B cell (primary cell): ENCODE measurements at places on chromosomes 7 and 10. TPM values are rescaled to one million over a fixed set of nuclear protein-coding genes. Genes with fewer than 3 reads are reported as not detected.

The GRID1 gene
- not detected in 2 replicates for polyA plus RNA-seq

The CLDN3 gene
- not detected in 2 replicates for polyA plus RNA-seq

The PRDX3 gene
- 16.7 and 18.0 TPM in 2 replicates for polyA plus RNA-seq

The SFTPA2 gene
- not detected in 2 replicates for polyA plus RNA-seq

The NYAP1 gene
- 0.06 TPM in 1 of 2 replicates, not detected in the other for polyA plus RNA-seq

The ZNF365 gene
- polyA plus RNA-seq, result 0.03 and 0.06 TPM in 2 replicates

The GSTO1 gene
- 29.1 and 30.1 TPM in 2 replicates for polyA plus RNA-seq

The C10orf143 gene
- polyA plus RNA-seq, result 9.3 and 12.8 TPM in 2 replicates

The PGAM2 gene
- 0.69 and 1.4 TPM in 2 replicates for polyA plus RNA-seq

The ZNF746 gene
- polyA plus RNA-seq, result 15.6 and 19.6 TPM in 2 replicates

The NEUROG3 gene
- polyA plus RNA-seq, result 0.09 TPM in 1 of 2 replicates, not detected in the other

The OR6V1 gene
- polyA plus RNA-seq, result not detected in 2 replicates

The MAT1A gene
- polyA plus RNA-seq, result not detected in 2 replicates

- no peaks in the 10 kb centered on the region for H3K36me3 ChIP-seq
- no peaks in the 10 kb centered on the region for H3K4me1 ChIP-seq
- H3K27ac ChIP-seq, result no peak overlapping the region
- DNase-seq, result no peak
- H3K27me3 ChIP-seq, result no peaks in the 10 kb centered on the region
These were observed 265.4 kb upstream of the SLC26A5 start for GRCh38 chr7:103711413-103711812.

DNA sequence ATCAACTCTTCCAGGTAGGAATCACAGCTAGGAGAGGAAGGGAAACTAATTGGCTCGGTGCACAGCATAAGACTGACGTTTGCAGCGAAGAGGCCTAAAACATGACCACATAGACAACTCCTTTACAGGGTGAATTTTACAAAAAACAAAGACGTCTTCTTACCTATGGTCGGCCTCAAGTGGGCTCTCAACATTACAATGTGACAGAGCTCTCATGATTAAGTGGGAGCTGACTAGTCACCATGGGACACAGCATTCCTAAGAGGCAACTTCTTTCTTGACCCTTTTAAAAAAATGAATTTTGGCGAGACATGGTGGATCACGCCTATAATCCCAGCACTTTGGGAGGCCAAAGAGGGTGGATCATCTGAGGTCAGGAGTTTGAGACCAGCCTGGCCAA lies 4.6 kb downstream of the PDIA4 start:
- no peaks in the 10 kb centered on the region for H3K36me3 ChIP-seq
- no peaks in the 10 kb centered on the region for H3K27me3 ChIP-seq
- H3K27ac ChIP-seq, result no peak overlapping the region
- no peak for DNase-seq

GRCh38 chr7:139776486-139777132 lies 1.2 kb downstream of the HIPK2 start:
- peaks cover 17% of the 10 kb centered on the region for H3K4me1 ChIP-seq
- H3K4me3 ChIP-seq, result peak overlapping the region; percentile 71
- DNase-seq, result peak; percentile 58
- H3K36me3 ChIP-seq, result no peaks in the 10 kb centered on the region
- H3K27me3 ChIP-seq, result peaks cover 3% of the 10 kb centered on the region

DNA sequence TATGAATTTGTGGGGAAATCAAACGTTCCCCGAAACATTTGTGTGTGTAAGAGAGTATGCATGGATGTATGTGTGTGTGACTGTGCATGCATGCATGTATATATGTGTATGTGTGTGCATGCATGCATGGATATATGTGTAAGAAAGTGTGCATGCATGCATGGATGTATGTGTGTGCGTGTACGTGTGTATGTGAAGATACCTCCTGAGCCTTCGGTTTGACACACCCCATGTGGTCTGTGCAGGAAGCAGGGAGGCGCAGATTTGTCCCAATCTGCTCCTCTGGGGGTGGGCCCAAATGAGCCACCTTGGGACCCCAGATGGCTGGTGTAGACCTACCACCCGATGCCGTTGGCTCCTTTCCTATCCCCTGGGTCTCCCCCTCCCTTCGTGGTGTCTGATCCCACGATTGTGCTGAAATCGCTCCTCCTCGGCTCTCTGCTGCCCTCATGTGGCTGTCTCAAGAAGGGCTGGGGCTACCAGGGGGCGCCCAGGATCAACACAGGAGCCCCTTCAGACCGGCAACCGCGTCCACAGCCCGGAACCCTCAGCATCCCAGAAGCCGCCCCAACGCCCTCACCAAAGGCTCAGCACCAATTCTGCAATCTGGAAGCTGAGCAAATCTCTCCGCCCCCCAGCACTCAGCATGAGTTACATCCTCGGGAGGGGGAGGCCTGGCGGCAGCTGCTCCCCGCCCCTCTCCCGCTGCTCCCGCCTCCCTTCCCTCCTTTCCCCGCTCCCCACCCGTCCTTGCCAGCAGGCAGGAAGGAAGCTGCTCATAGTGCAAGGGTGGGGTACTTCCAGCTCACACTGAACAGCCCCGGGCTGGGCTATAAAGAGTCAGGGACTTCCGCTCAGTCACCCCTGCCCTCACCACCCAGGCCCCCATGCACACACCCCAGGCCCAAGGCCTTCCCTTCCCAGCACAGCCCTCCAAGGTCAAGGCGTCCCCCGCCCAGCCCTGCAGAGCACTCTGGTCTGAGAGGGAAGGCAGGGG lies 2.3 kb upstream of the NOS3 start:
- H3K27ac ChIP-seq, result no peak overlapping the region
- no peaks in the 10 kb centered on the region for H3K36me3 ChIP-seq
- H3K27me3 ChIP-seq, result peaks cover 52% of the 10 kb centered on the region
- peak; percentile 68 for DNase-seq

DNA sequence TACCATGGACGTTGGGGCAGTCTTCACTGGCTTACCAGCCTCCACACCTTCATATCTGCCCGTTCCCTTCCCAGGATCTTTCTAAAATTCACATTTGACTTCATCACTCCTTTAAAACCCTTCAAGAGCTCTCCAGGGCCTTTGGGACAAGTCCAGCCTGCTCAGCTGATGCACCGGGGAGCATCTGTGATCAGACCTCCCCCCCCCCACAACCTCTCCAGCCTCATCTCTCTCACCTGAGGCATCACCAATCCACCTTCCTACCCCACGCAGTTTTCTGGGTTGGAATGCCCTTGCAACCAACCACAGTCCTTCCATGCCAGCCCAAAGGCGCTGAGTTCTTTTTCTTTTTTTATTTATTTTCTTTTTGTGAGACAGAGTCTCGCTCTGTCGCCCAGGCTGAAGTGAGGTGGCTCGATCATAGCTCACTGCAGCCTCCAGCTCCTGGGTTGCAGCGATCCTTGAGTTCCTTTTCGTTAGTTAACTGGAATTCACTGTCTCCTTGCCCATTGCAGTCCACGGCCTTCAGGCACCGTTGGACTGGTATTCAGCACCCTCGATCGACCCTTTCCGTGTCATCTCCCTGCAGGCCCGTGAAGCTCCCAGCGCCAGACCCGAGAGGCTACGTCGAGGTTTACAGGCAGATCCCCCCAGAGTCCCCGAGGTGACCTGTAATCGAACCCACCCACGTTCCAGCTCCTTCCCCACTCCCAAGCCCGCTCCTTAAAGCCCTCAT lies 654 bp downstream of the ALKBH4 start:
- no peaks in the 10 kb centered on the region for H3K27me3 ChIP-seq
- no peak for DNase-seq
- H3K27ac ChIP-seq, result peak overlapping the region; percentile 15
- H3K36me3 ChIP-seq, result peaks cover 18% of the 10 kb centered on the region
- peak overlapping the region; percentile 86 for H3K4me3 ChIP-seq
- H3K4me1 ChIP-seq, result peaks cover 19% of the 10 kb centered on the region

DNA sequence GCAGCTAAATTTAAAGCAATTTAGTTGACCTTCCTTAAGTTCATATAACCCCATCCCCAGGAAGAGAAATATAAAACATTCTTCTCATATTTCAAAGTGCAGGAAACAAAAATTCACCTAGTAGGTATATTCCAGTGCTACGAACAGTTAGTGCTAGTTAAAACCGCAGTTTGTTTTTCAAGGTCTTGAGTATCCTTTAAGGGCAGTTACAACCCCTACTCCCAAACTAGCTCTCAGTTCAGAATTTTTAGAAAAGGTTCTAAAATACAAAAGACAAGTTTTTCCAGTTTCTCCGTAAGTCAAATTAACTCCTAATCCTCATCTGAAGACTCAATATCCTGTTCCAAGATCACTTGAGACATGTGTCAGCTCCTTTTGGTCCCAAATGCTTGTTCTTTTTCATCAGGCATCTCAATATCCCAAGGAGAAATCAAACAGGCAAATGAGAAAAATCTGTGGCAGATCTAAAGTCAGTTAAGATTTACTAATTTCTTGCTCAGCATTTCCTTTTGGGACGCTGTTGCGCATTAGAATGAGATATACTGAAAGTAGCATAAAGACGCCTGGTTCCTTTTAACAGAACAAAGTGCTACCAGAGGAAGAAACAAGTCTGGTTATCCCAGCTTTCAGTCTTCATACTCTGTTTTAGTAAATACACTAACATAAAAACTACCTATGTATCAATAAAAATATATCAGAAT lies 51.8 kb downstream of the ARHGAP12 start:
- no peak overlapping the region for H3K4me3 ChIP-seq
- H3K27me3 ChIP-seq, result no peaks in the 10 kb centered on the region
- H3K27ac ChIP-seq, result no peak overlapping the region
- H3K36me3 ChIP-seq, result no peaks in the 10 kb centered on the region
- no peak for DNase-seq

GRCh38 chr10:119518936-119519335 lies 23.6 kb downstream of the RGS10 start:
- H3K27me3 ChIP-seq, result no peaks in the 10 kb centered on the region
- H3K27ac ChIP-seq, result no peak overlapping the region
- H3K4me3 ChIP-seq, result no peak overlapping the region
- peaks cover 38% of the 10 kb centered on the region for H3K4me1 ChIP-seq
- no peak for DNase-seq
- H3K36me3 ChIP-seq, result no peaks in the 10 kb centered on the region

DNA sequence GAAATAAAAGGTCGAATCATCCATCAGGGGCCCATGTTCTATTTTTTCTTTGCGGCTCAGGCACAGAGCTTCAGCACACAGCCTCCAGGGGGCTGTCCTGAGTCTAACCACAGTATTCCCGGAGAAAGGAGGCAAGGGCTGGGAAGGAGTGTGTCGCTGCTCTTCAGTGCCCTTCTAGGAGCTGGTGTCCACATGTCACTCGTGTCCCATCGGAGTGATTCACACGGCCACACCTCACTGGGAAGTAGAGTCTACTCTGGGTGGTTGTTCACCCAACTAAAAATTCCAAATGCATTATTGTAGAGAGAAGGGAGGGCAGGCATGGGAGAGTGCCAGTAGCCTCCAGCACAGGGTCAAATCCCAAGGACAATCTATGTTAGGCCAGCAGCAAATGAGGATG lies 114.8 kb upstream of the LANCL2 start:
- H3K27me3 ChIP-seq, result peaks cover 22% of the 10 kb centered on the region
- peaks cover 9% of the 10 kb centered on the region for H3K4me1 ChIP-seq
- H3K36me3 ChIP-seq, result no peaks in the 10 kb centered on the region
- H3K4me3 ChIP-seq, result no peak overlapping the region
- H3K27ac ChIP-seq, result no peak overlapping the region

DNA sequence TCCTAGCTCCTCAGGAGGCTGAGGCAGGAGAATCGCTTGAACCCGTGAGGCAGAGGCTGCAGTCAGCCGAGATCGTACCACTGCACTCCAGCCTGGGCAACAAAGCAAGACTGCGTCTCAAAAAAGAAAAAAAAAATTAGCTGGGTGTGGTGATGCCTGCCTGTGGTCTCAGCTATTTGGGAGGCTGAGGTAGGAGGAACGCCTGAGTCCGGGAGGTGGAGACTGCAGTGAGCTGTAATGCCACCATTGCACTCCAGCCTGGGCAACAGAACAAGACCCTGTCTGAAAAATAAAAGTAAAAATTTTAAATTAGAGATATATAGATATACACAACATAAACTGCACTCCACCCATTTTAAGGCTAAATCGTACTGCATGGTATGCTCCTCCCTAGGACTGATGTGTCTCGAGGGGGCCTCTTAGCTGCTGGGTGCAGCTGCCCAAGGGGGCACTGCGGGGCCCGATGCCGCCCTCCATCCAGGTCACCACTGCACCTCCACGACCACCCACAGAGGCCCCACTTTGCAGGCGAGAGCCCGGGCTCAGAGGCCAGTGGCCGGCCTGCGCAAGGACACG lies 40.9 kb upstream of the FOXK1 start:
- no peak for DNase-seq
- peaks cover 13% of the 10 kb centered on the region for H3K4me1 ChIP-seq
- peak overlapping the region; percentile 79 for H3K4me3 ChIP-seq
- no peaks in the 10 kb centered on the region for H3K27me3 ChIP-seq
- H3K36me3 ChIP-seq, result no peaks in the 10 kb centered on the region

- DNase-seq, result peak; percentile 83
- peak overlapping the region; percentile 71 for H3K27ac ChIP-seq
- H3K27me3 ChIP-seq, result no peaks in the 10 kb centered on the region
These were observed 9.2 kb upstream of the HNRNPF start for GRCh38 chr10:43417950-43418768.

GRCh38 chr10:36779238-36779846 lies 346.1 kb upstream of the ANKRD30A start:
- H3K36me3 ChIP-seq, result no peaks in the 10 kb centered on the region
- DNase-seq, result peak; percentile 16
- H3K27me3 ChIP-seq, result no peaks in the 10 kb centered on the region
- H3K27ac ChIP-seq, result no peak overlapping the region
- no peak overlapping the region for H3K4me3 ChIP-seq

GRCh38 chr7:156628562-156628961 lies 12.0 kb upstream of the RNF32 start:
- H3K4me1 ChIP-seq, result no peaks in the 10 kb centered on the region
- no peak for DNase-seq
- H3K27ac ChIP-seq, result no peak overlapping the region
- H3K4me3 ChIP-seq, result no peak overlapping the region

- no peak overlapping the region for H3K4me3 ChIP-seq
- no peak for DNase-seq
- no peaks in the 10 kb centered on the region for H3K36me3 ChIP-seq
- H3K27ac ChIP-seq, result no peak overlapping the region
These were observed 533.6 kb downstream of the GATA3 start for GRCh38 chr10:8588135-8588534.

- H3K27me3 ChIP-seq, result no peaks in the 10 kb centered on the region
- H3K36me3 ChIP-seq, result no peaks in the 10 kb centered on the region
- DNase-seq, result no peak
- H3K27ac ChIP-seq, result no peak overlapping the region
- H3K4me1 ChIP-seq, result peaks cover 10% of the 10 kb centered on the region
- no peak overlapping the region for H3K4me3 ChIP-seq
These were observed 190.9 kb downstream of the REEP3 start for GRCh38 chr10:63711867-63712716.

DNA sequence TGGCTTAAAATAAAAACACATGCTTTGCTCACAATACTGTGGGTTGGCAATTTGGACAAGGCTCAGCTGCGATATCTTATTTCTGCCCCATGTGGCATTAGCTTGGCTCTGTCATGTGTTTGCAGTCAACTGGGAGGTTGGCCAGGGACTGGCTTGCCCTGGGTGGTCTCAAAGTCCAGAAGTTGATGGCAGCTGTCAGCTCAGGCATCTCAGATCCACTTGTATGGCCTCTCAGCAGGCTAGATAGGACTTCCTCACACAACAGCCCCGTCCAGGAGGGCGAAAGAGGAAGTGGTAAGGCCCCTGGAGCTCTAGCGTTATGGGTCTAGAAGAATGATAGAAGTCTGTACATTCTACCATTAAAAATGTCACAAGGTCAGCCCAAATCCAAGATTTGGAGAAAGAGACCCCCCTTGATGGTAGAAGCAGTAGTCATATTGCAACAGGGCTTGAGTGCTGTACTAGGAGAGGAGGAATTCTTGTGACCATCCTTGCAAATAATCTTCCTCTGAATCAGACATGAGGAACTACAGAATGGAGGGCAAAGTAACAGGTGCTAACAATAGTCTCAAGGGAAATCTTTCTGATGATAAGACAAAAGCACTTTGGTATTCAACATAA lies 166.2 kb downstream of the FAM107B start:
- no peaks in the 10 kb centered on the region for H3K36me3 ChIP-seq
- peak overlapping the region; percentile 60 for H3K27ac ChIP-seq
- no peaks in the 10 kb centered on the region for H3K27me3 ChIP-seq
